Left renal pelvis (tissue), 4 donors: ENCODE measurements at places on chromosomes 3 and 15. TPM values are rescaled to one million over a fixed set of nuclear protein-coding genes. Genes with fewer than 3 reads are reported as not detected.

Gene POPDC2
- 4.5 TPM for polyA plus RNA-seq

Gene ZSCAN2
- 28.0 TPM for polyA plus RNA-seq

Gene ZNF445
- 23.2 TPM for polyA plus RNA-seq

DNA sequence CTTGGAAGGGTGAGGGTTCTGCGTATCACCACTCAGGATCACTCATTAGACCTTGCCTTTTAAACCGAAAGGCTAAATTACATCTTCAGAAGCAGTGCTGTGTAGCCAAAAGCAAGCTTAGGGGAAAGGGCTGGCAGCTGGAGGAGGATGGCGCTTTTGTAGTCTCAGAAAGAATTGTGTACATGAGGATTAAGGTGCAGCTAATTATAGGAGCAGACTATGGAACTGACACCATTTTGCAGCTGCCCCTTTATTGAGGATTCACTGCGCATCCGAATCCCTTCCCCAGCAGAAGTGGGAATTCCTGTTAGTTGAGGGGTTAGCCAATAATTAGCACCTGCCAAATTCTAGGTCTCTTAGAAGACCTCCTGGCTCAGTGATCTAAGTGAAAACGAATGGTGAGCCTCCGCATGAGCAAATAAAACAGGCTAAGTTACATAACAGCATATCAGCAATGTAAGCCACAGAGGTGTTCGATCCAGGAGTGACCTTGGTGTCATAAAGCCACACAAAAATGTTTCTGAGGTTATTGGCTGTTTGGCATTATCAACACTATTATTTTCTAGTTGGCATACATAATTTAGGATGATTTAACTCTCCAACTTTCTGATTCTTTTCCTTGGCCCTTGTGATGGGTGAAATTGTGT, 42.6 kb upstream of the SEMA6D start:
- no peak for DNase-seq

Gene LRRC57
- polyA plus RNA-seq, result 20.8 TPM
